D721Med (cell line): ENCODE measurements at places on chromosomes 16 and 17.

DNA sequence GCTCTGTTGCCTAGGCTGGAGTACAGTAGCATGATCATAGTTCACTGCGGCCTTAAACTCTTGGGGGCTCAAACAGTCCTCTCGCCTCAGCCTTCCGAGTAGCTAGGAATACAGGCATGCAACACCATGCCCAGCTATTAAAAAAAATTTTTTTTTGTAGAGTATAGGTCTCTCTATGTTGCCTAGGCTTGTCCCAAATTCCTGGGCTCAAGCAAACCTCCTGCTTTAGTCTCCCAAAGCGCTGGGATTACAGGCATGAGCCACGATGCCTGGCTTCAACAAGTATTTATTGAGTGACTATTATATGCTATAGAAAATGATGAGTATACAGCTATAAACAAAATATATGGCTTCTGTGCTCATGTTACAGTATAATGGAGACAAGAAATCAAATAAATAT lies 66.7 kb upstream of the C17orf78 start:
- DNase-seq, result no peak

DNA sequence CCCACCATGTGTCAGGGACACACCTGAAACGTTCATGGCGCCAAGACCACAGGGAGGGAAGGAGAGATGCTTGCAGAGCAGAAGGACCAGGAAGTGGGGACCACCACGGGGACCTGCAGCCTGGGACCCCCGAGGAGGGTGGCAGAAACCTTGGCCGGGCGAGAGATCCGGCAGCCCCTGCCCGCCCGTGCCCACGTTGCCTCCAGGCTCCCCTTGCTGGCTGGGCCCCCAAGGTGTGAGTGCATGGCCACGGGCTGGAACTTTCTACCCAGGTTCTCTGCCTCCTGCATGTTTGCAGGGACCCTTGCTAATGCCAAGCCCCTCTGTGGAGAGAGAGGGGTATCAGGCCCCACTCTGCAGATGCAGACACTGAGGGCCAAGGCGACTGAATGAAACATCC lies 50.4 kb downstream of the USP22 start:
- DNase-seq, result no peak

GRCh38 chr17:12631076-12631475 lies 34.6 kb upstream of the MYOCD start:
- DNase-seq, result no peak

GRCh38 chr16:82138478-82139285 lies 31.3 kb downstream of the MPHOSPH6 start:
- DNase-seq, result no peak

DNA sequence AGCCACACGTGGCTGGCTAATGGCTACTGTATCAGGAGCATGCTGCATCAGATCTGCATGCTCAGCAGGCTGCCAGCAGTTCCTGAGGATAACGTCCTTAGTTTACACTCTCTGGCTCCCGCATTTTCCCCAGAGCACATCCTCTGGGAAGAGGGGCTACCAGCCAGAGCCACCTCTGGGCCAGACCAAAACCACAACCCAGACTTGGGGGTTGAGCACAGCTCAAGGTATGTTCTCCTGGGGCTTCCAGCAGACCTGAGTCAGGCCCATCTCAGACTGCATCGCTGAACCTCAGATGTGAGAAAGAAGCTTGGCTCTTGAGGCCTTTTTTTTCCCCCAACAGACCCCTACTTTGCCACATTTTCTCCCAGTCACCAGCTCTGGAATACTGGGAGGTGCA lies 23.7 kb upstream of the WSCD1 start:
- no peak for DNase-seq

DNA sequence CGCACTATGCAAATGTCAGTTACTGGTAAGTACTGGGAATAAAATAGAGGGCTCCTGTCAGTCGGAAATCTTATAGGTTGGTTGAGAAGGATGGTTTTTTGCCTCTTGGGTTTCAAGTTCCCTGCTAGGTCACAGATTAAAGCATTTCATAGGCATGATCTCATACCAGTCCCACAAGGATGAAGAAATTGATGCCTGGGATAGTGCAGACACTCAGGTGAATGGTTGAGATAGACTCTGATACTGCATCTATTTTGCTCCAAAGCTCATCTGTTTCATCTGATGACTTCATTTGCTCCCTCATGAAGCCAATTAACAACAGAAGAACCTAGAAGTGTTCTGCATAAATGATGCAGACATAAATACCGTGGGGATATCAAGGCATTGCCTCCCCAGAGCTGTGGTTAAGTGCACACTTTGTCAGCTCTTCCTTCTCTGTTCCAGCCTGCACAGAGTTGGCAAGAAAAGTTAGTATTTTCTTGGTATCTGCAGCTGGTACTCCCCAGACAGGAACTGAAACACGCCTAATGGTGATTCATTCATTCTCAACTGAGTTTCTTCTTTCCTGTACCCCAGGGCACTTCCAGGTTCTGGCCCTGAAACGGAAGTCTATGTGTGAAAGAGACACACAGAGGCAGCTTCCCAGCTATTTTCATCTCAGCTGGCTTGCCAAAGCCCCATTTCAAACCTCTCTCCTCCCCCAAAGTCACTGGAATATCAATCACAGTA lies 418.3 kb upstream of the SALL1 start:
- DNase-seq, result no peak

DNA sequence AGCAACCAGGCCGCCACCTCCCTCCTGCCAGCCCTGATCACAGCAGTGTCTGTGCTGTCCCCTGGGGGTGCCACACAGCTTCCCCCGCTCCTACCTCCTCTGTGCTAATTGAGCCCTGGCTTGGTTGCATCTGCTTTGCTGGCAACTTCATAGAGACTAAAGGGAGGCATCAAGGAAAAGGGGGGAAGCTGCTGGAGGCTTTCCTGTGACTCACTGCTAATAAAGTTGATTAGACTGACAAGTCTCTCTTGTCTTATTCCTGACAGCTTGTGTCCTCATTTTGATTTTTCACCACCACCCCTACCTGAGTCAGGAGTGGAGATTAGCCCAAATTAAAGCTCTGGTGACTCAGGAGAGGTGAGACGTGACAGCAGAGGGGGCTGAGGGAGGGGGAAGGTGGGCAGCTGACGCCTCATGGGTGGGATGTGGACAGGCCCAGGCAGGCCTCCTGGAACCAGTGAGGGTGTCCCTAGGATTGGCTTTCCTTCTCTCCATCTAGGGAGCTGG lies 310.0 kb downstream of the CBLN1 start:
- DNase-seq, result no peak

GRCh38 chr17:34517406-34517805 lies 62.0 kb upstream of the TMEM132E start:
- DNase-seq, result no peak

DNA sequence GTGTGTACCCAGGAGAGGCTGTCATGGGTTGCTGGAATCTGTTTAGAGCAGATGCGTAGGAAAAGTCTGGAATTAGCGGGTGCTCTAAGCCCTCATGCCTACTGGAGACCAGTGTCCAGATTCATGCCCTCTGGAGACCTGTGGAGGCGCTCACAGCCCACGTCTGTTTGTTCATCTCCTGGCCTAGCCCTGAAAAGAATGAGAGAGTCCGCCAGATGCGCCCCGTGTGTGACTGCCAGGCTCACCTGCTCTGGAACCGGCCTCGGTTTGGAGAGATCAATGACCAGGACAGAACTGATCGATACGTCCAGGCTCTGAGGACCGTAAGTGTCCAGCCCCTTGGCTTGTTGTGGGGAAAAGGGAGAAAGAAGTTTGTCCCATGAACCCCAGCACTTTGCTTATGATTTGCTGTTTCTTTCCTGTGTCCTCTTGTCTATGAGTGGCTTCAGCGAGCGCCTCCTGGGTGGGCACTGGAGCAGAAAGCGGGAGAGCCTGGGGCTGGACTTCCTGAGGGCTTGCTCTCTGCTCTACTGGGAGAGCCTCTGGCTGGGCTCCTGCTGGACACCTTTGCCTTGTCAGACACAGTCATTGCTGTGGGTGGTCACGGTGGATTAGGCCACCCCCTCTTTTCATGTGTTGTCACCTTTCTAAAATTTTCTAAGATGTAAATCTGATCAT lies 35.3 kb downstream of the PRMT7 start:
- no peak for DNase-seq

GRCh38 chr16:25411396-25412081 lies 153.9 kb upstream of the ZKSCAN2 start:
- DNase-seq, result no peak

- DNase-seq, result no peak
These were observed 2.5 kb downstream of the SEC14L1 start for GRCh38 chr17:77143306-77143705.

DNA sequence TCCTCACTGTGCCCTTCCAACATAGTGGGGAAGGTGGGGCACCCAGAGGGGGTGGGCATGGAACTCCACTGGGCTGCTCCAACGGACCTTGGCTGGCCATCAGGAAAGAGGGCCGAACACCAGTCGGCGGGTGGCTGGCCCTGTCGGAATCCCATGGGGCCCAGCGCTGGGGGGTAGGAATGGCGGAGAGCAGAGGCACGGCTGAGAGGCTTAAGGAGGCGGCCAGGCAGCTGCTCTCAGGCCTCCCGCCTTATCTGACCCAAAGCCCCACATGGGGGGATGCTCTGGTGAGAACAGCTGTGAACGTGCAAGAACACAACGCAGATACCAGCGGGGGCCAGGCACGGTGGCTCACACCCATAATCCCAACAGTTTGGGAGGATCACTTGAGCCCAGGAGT lies 4.4 kb upstream of the MYO1C start:
- no peak for DNase-seq

DNA sequence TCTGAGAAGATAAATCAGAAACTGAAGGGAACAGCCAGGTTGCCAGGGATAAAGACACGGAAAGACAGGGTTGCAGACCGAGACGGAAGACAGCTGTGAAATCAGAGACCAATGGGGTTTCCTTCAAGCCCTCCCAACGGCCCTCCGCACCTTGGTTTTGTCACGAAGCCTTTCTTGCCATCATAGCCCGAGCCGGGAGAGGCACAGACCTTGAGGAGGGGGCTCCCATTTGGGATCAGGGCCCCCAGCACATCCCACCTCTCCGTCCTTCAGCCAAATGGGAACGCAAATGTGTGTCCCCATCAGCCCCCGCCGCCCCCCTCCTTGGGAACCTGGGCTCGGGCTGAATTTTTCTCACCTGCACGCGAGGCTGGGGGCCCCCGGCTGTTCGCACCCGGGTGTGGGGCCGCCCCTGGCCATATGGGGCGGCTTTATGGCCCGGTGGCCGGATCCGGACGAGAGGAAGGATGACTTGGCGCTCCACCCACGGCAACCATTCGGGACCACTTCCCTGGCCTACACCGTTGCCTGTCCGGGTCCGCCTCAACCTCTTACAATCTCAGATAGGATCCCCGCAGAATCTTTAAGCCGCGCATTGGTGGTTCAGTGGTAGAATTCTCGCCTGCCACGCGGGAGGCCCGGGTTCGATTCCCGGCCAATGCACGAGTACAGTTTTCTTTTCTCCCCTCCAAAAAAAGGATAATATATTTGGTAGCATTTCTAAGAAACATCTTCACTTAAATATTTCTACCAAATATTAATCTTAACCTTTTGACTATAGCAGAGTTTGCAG lies 1.4 kb upstream of the HES7 start:
- peak; percentile 79 for DNase-seq

DNA sequence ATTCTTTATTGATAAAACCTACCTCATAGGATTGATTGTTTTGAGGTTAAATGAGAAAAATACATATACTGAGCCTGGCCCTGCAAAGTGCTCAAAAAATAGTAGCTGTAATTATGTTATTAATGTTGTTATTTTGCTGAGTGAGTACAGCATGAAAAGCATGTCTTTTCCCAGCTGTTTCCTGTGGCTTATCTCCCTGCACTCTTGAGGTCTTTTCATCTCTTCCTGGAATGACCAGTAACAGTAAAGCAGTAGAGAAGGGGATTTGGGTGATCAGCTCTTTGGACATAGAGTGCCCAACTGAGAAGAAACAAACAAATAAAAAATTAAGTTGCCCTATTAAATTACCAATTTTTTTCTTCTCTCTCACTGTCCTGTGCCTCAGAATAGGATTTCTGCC lies 53.7 kb downstream of the NFAT5 start:
- no peak for DNase-seq

GRCh38 chr17:22461460-22462145 lies 769.3 kb downstream of the KCNJ18 start:
- no peak for DNase-seq

- DNase-seq, result peak; percentile 77
These were observed 219.3 kb upstream of the GSE1 start for GRCh38 chr16:85393674-85394451.

DNA sequence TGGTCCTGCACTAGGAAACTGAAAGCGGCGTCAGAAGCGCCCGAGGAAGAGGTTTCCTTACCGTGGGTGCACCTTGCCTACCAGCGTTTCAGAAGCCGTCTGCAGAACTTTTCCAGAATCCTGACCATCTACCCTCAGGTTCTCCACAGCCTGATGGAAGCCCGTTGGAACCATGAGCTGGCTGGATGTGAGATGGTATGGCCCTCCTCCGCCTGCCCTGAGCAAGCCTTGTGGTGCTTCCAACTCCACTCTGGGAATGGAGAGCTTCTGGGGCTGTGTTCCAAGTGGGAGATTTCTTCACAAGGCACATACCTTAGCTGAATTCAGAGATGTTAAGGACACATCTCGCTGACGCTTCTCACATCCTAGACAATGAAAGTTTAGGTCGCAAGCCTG lies 51.8 kb upstream of the ENDOV start:
- no peak for DNase-seq

DNA sequence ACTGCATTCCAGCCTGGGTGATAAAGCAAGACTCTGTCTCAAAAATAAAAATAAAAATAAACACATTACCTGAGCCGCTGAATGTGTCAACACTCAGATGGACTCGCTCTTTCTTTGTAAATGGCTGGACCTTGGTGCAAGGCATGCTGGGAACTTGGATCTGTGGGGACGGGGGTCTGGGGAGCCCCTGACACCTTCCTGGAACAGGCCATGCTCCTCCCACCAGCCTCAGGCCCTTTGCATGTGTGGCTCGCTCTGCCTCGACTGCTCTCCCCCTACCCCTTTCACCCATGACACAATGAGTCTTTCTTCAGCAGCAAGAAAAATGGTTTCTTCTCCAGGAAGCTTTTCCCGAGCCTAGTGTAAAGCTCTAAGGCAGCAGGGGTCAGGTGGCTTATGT lies 94.0 kb upstream of the CDH5 start:
- DNase-seq, result no peak

DNA sequence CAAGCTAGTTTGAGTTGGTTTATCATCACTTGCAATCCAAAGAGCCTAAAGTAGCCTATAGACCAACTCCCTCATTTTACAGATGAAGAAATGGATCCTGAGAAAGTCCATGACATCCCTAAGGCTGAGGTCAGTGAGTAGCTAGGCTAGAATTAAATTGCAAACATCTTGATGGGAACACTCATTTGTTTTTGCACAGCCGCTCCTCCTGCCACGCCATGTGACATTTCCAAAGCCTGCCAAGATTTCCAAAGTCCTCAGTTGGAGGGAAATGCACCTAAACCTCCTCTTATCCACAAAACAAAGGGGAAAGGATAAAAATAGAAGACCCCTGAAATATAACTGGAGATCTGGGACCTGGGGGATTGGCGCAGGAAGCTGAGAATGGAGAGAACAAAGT lies 15.0 kb downstream of the TMEM92 start:
- no peak for DNase-seq

GRCh38 chr16:69724981-69725479 lies 1.3 kb downstream of the NQO1 start:
- no peak for DNase-seq
